ENCODE measurements at places on chromosomes 6 and 20.

DNA sequence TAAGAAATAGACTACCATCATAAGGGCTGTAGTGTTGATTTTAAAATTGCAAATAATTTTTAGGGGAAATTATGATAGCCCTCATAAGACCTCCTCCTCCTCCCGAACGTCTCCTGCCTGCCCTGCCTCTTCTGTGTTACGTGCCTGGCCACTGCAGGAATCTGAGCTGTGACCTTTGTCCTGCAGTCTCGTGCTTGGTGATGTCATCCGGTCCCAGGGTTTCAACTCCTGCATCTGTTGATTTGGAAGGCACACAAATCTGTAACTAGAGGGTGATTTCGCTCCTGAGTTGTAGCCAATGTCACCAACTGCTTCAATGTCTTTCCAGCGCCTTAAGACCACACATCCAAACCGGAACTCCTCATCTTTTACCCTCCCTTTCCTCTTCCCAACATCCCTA is 163.2 kb downstream of the AIG1 start:
- no peak for DNase-seq

DNA sequence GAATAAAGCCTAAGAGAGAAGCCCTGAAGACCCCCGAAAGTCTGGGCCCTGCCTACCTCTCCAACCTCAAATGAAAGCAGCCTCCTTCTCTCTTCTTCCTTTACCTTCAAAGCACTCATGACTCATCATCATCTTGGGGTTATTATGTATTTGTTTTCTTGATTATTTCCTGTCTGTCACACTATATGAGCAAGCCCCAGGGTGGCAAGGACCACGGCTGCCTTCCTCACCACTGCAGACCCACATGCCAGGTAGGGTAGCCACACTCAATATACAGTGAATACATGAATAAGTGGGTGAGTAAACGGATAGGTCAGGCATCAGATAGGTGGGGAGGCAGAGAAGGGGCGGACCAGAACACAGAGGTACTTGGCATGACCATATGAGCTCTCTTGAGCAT is 8.8 kb downstream of the WFDC3 start:
- DNase-seq = peak; percentile 21

GRCh38 chr20:40922865-40923264 is 105.8 kb upstream of the TOP1 start:
- no peak for DNase-seq

DNA sequence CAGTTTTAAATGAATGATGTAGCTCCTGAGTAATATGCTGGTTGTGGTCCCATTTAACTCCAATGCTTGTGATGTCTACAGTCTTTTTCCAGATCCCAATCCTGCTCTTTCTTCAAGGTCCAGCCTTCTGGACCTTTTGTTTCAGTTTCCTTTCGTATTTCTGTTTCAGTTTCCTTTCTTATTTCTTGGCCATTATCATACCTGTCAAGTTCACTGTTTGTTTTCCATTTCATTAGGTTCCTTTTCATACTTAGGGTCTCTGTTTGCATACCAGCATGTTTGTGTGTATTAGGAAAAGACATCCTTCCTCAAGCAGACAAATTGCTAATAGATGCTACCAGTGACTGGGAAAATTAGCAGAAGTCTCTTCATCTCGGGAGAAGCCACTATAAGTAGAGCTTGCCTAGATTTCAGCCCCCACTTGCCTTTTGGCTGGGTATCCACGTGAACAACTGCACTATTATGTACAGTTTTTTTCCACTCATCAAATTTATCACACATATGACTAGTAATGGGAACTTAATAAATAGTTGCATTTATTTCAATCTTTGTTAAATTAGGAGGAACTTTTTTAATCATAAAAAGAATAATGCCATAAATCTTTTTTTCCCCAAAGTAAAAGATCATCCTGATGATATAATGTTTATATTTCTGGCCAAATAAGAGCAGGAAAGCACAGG is 583.4 kb downstream of the BCKDHB start:
- no peak for DNase-seq

- DNase-seq = no peak
Observed at GRCh38 chr6:156311291-156311690, 465.9 kb upstream of the ARID1B start.

GRCh38 chr6:47160702-47161101 is 118.6 kb upstream of the ADGRF1 start:
- DNase-seq = no peak

DNA sequence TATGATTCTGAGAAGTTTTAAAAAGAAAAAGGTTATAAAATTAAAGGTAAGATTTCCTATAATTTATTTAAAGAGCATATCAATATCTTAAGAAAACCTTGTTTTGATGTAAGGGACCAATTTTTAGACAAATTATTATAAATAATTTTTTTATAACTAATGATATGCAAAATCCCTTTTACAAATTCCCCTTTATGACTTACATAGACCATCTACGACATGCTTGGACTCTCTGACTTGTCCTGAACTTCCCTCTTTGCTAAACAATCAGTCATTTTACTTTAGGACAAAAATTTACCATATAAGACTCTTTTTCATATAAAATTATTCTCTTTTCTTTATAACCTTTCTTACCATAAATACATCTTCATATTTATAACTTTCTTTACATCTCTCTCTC is 15.3 kb upstream of the ANGPT4 start:
- DNase-seq = no peak

DNA sequence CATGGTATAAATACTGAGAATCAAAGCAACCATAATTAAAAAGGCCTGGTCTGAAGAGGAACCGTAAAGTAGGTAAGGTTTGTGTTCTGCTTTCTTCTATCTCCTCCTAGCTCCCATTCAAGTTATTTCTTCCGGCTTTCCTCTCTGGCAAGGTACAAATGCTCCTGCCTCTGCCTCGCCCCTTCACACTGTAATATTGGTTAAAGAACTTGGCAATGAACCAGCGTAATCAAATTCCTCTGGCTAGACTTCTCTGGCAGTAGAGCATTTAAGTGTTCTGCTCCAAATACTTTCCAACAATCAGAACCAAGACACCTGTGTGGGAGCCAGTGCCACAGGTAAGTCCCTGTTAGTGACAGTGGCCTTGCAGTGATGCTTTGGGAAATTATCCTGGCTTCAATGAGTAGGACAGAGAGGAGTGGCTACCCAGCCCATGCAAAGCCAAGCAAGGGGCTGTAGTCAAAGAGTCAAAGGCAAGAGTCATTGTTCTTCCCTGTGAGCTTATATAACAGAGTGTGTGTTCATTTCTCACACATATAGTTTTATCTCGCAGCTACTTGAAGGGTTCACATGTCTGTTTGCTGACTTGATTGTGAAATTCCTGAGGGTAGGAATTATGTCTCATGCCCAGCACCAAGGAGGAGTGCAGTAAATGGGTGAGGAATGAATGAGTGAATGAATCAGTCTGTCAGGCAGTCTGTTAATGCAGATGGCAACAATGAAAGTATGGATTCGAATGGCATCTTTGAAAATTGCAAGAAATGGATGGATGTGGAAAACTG is 329.3 kb downstream of the NRN1 start:
- no peak for DNase-seq

DNA sequence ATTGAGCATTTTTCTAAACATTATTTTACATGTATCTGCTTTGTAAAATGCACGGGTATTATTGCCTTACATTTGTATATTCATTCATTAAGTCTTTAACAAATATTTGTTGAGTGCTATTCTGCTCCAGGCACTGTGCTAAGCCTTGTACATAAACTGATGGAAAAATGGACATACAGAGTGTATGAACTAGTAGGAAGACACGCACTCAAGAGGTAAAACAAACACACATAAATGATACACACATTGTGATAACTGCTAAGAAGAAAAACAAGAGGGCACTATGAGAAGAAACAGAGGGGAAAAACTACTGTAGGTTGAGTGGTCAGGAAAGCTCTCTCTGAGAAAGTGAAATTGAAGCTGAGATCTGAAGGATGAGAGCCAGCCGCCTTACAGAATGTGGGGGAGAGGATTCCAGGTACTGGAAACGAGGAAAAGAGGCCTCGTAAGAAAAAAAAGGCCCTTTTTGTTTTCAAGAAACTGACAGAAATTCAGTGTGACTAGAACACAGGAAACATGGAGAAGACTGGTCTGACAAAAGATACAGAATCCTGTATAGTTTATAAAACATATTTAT is 117.5 kb downstream of the EYA4 start:
- DNase-seq = no peak

DNA sequence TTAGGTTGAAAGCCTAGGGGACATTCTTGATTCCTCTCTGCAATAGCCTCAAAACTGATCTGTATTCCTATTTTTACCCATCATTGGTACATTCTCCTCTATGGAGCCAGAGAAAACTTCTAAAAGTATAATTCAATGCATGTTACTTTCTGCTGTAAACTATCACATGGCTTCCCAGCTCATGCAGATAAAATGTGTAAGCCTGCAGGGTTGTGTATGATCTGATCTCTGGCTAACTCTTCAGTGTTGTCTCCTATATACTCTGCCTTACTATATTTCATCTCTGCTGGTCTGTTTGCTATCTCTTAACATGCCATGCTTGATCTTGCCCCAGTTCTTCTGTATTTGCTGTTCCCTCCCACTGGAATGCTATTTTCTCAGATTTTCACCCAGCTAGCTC is 323.3 kb upstream of the RSPO3 start:
- DNase-seq = no peak

DNA sequence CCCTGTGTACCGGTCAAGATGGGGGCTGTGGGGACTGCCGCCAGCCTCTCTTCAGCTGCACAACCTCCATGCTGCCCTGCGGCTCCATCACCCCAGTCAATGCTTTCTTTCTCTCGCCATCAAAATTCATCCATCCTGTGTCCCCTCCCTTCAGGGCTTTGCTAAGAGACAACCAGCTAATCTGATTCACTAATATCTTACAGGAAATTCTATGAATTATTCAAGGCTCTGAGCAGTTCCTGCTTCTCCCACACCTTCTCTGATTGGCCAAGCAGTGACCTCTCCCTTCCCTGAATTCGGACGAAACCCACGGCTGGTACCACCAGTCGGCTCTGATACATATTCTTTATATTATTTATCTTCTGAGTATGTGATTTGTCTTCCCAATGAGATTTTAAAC is 13.8 kb downstream of the ITPR3 start:
- no peak for DNase-seq

GRCh38 chr6:48401016-48401415 is 290.0 kb upstream of the PTCHD4 start:
- no peak for DNase-seq

DNA sequence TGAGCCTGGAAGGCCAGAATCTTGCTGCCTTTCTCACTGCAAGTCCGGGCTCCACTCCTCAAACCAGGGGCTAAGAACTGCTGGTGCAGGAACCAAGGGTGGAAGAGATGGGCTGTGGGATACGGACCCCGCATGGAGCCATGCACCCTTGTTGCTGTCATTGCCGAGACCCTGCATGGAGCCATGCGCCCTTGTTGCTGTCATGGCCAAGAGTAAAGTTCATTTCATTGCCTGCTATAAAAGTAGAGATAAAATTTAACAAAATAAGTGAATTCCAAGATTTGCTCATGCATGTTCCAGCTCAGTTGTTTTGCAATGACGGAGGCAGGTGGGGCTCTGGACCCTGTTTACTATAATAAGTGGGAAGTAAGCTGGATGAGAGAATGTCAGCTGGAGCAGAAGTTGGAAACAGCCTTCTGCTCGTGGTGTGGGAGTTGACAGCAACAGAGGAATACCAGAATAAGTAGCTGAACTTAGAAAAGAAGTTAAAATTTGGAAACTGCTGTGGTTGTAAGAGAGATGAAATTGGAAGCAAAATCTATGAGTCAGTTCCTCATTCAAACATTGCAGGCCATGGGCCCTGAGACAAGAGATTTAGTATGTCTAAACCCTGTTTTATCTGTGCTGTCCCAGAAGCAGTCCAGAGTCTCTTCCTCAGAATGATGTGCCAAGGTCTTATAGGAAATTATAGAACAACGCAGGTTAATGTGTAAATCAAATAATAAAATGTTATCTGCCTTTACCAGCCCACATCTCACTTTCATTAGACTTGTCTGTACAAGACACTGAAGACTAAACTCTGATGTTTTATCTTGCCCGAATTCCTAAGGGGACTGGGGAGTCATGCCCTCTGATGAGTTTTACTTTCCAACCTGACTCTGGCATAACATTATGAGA is 15.8 kb upstream of the THBS2 start:
- DNase-seq = no peak

DNA sequence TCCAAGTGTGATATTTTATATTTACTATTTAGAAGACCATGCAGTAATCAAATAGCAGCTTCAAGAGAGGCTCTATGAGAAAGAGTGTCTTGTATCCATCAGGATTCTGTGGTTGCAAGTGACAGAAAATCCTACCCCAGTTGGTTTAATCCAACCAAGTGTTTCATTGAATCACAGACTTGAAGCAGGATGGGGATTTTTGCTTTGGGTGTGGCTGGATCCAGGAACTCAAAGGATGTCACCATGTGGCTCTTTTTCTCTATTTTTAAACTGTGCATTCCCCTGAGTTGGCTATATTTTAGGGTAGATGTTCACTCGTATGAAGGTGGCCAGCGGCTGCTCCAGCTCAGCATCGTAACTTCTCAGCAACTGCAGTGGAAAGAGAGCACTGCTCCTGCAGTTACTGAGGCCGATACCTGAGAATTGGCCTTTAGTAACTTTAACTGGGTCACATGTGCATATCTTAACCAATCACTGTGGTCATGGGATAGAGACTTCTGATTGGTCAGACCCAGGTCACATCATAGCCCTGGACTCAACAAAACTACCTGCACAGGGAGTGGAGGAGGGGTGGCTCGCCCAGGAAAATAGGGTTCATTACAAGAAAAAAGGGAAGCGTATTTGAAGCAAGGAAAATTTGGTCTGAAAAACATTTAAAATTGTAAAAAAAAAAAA is 396.1 kb upstream of the SULF2 start:
- DNase-seq = no peak

- no peak for DNase-seq
Observed at GRCh38 chr6:157029980-157030690, 253.0 kb downstream of the ARID1B start.

GRCh38 chr6:144710207-144710606 is 425.1 kb downstream of the UTRN start:
- DNase-seq = no peak

All from activated CD8-positive, alpha-beta memory T cell treated with anti-CD3 and anti-CD28 coated beads, Interleukin-2, amount 50 U/mL, for 4 hours (primary cell).